ENCODE measurements at places on chromosomes 11 and 22.

GRCh38 chr11:44221456-44221855, 88.5 kb downstream of the ALX4 start:
- no peak for DNase-seq

DNA sequence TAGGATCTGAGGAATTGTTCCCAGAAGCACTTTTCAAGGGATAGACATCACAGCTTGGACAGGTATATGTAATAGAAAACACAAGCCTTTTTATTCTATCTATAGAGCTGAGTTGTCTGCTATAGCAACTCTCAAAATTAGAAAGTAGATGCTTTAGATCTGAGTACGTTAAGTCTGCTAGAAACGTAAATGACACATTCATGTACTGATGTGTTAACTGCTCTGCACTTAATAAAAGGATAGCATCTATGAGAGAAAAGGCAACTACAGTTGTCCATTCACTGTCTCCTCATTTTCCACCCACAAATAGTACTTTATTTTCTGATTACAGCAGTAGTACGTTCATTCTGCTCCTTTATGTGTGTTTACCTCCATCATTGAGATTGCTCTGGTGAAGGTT, 6.0 kb upstream of the STT3A start:
- DNase-seq = no peak

GRCh38 chr11:19766206-19766605, 53.6 kb downstream of the NAV2 start:
- no peak for DNase-seq

GRCh38 chr22:24331468-24332440, 61.1 kb downstream of the SPECC1L start:
- no peak for DNase-seq

DNA sequence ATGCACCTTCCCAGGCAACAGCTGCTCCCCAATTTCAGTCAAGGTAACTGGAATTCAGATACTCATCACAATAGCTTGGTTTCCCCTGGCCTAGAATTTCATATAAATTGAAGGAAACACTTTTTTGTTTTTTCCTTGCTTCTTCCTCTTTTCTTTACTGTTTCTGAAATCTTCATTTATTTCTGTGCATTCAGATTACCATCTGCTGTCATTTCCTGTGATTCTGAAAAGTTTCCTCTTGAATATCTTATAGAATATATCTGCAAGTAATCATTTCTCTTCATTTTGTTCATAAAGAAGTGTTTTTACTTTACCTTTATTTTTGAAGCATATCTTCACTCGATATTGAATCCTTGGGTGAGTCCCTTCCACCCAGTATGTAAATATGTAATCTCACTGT, 85.3 kb downstream of the GAB4 start:
- no peak for DNase-seq

DNA sequence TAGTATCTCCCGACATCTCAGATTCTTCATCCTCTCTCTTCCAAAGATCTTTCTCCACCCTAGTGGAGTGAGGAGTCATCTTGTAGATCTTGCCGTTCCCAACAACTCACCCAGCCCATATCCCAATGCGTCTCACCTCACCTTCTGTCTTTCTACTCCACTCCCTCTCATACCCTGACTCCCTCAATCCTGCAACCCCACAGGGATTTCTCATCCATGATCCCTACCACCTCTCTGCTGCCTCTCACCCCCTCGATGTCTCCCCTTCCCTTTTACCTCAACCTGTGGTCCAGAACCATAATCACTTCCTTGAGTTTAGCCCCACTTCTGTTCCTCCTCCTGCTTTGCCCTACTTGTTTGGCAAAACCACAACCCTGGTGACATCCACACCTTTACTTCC, 41.7 kb downstream of the OTOG start:
- no peak for DNase-seq

DNA sequence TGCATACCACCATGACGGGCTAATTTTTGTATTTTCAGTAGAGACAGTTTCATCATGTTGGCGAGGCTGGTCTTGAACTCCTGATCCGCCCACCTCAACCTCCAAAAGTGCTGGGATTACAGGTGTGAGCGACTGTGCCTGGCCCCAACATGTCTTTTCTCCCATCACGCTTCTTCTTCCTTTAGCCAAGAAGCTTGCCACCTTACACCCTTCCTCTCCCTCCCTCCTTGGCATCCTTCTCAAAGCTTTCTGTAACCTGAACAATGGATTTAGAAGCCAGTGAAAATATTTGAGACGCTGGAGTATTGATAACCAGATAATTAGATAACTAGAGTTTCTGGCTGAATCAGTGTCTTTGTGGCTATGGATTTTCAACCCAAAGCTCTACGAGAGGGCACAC, 11.3 kb upstream of the NNMT start:
- DNase-seq = no peak

DNA sequence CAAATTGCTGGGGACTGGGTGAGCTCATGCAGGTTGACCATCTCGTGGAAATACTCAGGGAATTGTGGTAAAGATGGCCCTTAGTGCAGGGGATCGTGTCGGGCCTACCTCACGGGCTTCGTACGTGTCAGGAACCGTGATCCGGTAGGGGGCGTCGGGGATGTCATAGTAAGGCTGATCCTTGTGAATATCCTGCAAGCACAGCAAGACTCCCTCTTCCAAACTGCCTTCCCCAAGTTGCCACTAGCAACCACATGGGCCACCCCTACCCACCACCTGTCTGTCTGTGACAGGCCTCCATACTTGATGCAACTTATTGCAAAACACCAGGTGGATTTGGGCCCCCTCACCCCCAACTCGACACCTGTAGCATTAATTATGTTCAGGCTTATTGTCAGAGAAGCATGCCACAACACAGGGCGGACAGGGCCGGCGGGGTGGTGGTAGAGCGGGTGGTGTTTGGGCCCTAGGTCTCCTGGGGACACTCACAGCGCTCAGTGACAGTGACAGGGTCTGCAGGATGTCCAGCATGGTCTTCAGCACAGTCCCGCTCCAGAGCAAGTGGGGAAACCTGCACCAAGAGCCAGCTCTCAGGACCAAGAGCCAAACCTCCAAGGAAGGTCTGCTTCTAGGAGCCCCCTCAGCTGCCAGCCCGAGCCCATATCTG, 22.6 kb upstream of the SERPIND1 start:
- no peak for DNase-seq

- no peak for DNase-seq
Measured at GRCh38 chr22:47040486-47041270, 278.2 kb downstream of the TBC1D22A start.

DNA sequence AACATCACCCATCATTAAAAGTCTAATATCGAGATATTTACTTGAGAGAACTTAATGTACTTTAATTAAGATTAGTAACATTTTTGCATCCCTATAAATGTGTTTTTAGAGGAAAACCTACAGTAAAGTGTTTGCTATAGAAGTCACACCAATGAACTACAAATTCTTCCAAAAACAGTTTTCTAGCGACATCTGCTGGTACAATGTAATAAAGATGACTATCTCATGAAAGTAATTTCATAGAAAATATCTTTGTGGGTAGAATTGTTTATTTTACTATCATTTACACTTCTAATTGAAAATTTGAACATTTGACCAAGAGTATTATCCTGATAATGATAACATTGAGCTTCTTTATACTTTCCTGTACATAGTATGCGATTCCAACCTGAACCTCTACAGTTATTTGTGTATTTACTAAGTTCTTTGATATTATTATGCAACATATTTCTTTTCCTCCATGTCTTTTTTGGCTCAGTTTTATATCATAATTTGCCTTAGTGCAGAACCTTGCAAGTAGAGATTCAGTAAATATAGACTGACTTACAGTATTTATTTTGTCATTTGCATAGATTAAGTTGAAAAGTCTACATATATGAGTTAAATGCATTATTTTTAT, 252.7 kb downstream of the TMEM135 start:
- DNase-seq = no peak

DNA sequence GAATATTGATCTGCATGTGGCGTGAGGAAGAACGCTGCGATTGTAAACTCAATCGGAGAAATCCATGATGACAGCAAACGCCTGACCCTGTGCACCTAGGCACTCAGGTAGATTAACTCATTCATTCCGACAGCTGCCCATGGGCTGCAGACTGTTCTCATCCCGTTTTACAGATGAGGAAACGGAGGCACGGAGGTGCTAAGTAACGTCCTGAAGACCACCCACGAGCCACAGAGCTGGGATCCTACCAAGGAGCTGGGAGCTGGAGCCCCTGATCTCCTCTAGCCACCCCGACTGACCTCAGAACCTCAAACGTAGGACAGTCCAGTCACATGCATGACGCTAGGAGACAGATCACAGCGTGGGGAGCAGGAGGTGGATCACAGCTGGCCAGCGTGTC, 1092.7 kb downstream of the BRD1 start:
- no peak for DNase-seq

- no peak for DNase-seq
Measured at GRCh38 chr11:95299078-95299679, 68.2 kb upstream of the SESN3 start.

DNA sequence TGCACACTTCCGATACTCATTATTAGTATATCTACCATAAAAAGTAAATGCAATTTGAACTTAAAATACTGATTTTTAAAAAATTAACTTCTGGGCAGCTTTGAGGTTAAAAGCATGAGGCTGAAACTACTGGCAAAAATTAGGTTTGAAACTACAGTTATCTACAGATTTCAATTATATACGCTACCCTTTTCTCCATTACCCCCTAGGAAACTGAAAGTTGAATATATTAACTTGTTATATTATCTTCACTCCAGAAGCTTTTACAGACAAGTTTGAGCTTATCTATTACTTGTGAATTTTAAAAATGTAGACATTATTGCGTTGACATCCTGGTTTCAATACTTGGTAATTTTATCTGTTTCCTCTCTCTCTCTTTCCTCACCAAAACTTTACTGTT, 96.7 kb upstream of the DDI1 start:
- DNase-seq = no peak

GRCh38 chr22:28884747-28885350, 1.5 kb downstream of the ZNRF3 start:
- DNase-seq = no peak

- DNase-seq = no peak
Measured at GRCh38 chr22:49308300-49308699, 519.4 kb downstream of the BRD1 start.

GRCh38 chr11:2794046-2794967, 91.3 kb downstream of the CDKN1C start:
- no peak for DNase-seq

DNA sequence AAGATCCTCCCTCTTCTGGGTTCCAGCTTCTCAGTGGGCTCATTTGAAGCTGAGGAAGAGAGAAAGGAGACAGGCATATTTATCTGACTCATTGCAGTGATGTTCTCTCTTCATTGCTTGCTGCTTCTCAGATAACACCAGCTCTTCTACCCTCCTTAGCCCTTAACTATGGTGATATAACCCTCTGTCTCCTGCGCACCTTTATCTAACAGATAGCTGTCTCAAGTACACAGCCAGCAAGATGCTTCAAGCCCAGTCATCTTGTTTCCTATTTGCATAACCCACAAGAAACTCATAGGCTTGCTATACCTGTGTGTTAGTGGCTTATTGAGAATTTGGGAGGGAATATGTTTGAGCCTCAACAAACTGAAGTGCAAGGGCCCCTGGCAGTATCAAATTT, 12.6 kb downstream of the PRSS23 start:
- no peak for DNase-seq

DNA sequence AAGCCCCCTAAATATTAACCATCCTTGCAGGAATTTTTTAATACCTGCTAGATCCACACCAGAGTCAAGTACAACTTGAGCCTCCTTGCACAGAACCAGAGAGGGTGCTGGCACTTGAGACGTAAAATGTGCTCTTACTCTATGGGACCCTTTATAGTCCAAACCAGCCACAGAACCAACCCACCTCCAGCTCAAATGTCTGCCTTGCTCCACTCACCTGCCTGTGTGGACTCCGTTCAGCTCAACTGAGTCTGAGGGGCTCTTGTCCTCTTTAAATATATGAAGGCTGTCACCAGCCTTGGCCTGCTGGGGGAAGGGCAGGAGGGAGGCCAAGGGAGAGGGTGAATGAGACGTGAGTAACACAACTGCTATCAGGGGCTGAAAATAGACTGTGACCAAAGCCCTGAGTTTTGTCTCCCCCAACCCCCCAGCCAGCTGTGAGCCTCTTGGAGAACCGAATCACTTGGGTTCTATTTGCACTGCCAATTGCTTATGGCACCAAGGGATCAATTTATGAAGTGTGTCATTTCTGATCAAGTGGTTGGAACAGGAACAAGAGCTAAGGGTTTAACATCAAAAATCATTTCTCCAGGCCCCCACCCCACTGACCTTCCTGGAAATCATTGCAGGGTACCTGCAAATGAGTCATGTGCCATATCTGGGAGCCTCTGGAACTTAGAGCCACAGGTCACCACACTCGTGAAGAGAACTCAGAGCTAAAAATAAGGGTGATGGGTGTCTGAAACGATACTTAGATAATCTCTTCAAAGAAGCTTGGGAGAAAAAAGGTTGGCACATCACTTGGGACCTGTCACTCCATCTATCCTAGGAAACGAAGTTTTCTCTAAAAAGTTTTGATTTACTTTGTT, at the start of gene CSRP3:
TSS of gene CSRP3 (minus strand) at position 247 of the 869 bp plus-strand sequence. CDS start 9,535 bp downstream, outside the sequence.
- no peak for DNase-seq

- DNase-seq = no peak
Measured at GRCh38 chr11:64093233-64094039, 57.7 kb downstream of the FLRT1 start.

DNA sequence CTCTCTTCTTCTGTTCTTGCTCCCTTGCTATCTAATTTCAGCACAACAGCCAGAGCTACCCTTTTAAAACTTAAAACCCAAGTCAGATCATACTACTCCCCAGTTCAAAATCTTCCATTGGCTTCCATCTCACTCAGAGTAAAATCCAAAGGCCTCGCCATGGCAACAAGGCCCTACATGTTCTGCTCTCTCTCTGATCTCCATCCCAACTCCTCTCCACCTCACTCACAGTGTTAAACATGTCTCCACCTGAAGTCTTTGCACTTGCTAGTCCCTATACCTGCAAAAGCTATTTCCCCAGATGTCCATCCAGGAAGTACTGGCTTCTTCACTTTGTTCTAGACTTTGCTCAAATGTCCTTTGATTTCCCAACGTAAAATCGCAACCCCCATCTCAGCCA, 3.0 kb upstream of the GRAP2 start:
- no peak for DNase-seq

GRCh38 chr11:71070490-71071453, 181.6 kb downstream of the SHANK2 start:
- DNase-seq = no peak

GRCh38 chr22:45053571-45053970, 43.8 kb upstream of the PHF21B start:
- no peak for DNase-seq

DNA sequence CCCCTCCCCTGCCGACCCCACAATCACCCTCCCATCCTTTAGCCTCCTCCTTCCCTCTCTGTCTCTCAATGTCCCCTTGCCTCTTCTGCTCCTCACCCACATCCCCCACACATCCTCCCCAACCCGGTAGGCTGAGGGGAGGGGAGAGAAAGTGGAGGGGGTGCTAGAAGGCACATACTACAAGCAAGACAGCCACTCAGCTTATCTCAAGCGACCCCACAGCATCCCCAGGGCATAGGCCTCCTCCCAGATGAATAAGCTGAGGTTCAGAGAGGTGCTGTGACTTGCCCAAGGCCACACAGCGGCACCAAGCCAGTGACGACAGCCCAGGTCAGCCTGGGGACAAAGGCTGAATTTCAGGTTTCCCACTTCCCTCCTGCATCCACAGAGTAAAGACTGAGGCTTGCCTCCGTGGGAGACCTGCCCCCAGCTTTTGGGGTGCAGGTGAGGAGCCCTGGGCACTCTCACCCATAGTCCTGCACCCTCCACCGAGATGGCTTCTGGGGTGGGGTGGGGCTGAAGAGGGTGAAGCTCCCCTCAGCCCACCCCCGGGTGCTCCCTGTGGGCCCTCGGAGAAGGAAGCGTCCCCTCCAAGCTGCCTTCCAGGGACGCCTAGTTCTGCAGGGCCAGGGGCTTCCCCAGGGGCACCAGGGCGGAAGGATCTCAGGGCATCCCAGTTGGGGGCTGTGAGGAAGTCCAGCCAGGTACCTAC, 511 bp downstream of the RAC2 start:
- DNase-seq = no peak

Measured in stimulated activated CD4-positive, alpha-beta T cell treated with anti-CD3 and anti-CD28 coated beads, Interleukin-12 subunit alpha, Interleukin-12 subunit beta, amount 100 ng/mL, for 4 hours (primary cell).